Stimulated activated CD4-positive, alpha-beta T cell treated with anti-CD3 and anti-CD28 coated beads, Interleukin-15, amount 100 ng/mL, for 1 hour (primary cell): ENCODE measurements at places on chromosomes 3 and 15.

- no peak for DNase-seq
Measured at GRCh38 chr3:134680796-134681521, 30.1 kb upstream of the KY start.

DNA sequence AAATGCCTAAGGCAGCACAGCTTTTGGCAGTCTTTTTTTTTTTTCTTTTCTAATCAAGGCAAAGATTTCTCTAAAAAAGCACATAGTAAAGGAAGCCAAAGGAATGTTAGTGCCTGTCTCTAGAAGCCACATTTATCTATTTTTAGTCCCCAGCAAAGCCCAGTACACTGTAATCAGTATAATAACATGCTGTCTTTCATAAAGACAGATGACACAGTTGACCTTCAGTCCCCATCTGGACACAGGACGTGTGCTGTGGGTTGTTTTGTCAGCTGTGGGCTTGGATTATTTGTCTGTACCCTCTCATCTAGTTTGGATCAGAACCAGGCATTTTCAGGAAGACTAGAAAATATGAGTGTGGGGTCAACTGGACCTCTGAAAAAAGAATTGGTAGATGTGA is 110.4 kb upstream of the CTNNB1 start:
- DNase-seq: no peak

- no peak for DNase-seq
Measured at GRCh38 chr3:44890258-44890657, 15.8 kb downstream of the TGM4 start.

- no peak for DNase-seq
Measured at GRCh38 chr15:34812369-34812768, 17.0 kb upstream of the ACTC1 start.

GRCh38 chr3:170513642-170514041 is 72.2 kb downstream of the SLC7A14 start:
- no peak for DNase-seq

DNA sequence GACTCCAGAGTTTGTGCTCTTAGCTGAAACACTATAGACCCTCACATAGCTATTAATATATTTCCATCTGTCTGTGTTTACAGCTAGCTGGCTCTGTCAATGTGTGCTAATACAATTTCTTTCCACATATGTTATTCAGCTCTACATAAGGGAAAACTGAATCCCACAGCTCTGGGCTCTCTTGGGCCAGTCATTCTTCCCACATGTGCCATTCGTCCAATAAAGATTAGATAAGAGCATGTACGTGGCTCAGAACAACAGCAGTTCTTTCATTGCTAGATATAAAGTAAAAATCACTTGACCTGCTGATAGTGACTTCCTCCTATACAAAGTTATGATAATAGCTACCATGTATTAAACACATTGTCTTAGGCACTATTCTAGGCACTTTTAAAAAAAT is 2.8 kb upstream of the ILDR1 start:
- no peak for DNase-seq

GRCh38 chr3:270688-271087 is 74.1 kb downstream of the CHL1 start:
- no peak for DNase-seq

DNA sequence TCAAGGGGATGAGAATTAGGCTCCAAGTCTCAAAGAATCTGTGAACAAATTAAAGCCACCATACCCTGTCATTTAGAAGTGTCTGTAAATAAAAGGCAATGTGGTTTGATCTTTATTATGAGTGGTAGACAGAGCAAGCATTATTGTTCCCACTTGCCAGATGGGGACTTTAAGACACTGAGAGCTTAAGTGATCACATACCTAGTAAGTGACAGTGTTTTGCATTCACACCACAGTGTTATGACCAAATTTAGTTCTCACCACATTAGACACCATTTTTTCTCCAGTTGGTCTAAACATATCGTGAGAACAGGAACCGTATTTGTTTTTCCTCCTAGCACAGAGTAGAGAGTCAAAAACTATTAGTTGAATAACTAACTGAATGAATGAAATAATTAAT is 13.2 kb upstream of the ZBED2 start:
- DNase-seq: no peak

DNA sequence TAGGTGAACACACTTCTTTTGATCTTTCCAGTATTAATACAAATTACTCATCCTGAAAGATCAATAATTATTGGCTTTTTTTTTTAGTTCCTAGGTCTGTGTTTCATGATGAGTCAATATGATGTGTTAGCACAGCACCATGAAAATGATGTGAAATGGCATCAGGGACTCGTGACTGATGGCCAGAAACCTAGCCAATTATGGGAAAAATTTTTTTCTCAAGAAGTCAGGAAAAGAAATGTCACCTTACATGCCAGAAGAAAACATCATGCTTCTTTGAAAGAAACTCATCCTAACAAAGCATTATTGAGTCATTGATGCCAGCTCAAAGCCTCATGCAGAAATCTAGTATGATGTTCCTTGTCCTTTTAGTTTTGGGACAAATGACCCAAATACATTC is 468.3 kb upstream of the CBLB start:
- DNase-seq: no peak

DNA sequence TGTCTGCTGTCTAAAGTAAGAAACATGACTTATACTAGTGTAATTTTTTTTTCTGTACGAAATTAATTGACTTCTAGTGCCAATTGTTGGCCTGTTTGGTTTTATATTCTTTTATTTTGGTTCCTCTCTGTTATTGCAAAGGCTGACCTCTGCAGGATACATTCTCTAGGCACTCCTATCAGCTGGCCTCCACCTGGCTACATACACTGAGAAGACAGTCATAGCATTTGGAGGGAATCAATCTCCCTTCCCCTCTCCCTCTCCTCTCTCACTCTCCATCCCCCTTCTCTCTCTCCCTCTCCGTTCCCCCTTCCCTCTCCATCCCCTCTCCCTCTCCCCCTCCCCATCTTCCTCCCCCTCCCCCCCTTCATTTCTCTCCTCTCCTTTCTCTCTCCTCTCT is 116.7 kb downstream of the MCTP2 start:
- no peak for DNase-seq

DNA sequence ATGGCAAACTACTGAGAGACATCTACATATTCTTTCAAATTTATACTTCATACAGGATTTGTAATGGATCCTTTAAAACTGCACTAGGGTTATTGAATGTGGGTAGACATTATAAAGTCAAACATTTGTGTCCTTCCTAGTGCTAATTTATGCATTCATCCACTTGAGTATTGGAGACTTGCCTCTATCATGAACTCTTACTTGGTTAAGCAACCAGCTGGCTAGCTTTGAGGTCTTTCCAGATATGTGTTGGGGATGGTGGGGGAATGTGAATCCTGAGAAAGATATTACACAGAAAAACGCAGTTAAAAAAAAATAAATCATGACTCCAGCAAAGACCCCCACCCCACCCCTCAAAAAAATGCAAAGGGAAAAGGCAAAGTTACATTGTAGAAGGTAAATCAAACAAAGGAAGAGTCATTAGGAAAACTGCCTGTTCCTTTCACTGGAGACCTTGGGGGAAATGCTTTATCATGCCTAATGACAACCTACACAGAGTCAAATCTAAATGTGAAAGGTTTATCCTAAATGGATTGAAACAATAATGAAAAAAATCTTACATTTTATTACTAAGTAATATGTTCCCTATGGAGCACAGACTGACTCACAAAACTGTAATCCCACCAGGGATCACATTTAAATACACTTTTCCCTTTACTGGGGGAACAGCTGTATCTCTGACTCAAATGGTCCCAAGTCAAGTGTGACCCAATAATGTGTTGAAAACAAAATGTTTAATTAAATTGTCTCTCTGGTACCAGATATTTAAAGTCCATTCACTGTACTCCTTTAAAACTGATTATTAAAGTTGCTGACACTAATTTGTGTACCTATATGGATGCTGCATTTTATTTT is 522.3 kb downstream of the ROBO1 start:
- no peak for DNase-seq

DNA sequence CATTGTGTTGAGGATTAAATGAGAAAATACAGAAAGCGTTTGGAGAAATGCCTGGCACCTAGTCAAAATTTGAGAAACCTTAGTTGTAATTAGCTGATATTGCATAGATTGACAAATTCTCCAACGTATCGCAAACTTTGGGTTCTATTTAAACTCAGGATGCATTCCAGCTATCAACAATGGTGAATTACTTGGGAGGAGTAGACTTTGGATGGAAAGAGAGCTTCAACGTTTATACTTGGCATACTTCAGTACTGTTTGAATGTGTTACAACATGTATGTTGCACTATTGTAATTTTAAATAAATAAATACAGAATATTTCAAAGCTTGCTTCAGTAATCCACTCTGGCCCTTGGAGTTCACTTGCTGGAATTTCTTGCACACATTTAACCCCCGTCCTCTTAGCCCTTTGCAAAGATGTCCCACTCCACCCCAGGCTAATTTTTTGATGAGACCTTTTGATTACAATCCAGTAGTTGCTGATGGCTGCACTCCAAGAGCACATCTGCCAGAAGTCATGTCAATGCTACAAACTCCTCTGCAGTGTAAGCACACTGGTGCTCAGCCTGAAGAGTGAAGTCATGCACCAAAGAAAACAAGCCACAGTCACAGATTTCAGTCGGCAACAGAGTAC is 4.7 kb upstream of the DIS3L start:
- DNase-seq: no peak

DNA sequence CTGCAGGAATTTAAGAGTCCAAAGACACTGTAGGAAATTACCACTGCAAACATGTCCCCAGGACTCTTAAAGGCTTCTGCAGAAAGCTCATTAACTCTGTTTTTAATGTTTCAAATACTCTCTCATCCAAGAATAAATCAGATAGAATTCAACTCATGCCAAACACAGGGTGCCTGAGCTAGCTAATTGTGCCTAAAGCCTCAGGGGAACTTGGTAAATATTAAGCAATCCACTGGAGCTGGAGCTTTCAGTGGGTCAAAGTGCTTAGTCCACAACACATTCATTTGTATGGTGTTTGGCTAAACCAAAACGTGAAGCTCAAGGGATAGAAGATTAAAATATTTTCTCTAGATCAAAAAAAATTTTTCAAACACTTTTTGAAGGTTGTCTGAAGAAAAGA is 131.4 kb downstream of the THRB start:
- no peak for DNase-seq

DNA sequence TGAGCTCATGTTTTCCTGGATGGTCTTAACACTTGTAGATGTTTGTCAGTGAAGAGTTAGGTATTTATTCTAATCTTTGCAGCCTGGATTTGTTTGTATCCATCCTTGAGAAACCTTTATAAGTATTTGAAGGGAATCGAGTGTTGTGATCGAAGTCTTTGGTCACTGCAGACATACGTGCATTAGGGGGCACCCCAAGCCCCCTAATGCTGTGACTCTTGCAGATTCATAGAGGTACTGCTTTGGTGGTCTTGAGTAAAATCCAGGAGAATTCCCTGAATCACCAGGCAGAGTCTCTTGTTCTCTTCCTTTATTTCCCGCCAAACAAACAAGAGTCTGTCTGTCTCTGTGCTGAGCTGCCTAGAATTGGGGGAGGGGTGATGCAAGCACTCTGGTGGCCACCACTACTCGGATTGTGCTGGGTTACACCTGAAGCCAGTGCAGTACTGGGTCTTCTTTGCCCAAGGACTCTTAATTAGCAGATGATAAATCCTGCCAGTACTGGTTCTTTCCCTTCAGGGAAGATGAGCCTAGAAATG is 170.5 kb upstream of the POU1F1 start:
- DNase-seq: no peak

DNA sequence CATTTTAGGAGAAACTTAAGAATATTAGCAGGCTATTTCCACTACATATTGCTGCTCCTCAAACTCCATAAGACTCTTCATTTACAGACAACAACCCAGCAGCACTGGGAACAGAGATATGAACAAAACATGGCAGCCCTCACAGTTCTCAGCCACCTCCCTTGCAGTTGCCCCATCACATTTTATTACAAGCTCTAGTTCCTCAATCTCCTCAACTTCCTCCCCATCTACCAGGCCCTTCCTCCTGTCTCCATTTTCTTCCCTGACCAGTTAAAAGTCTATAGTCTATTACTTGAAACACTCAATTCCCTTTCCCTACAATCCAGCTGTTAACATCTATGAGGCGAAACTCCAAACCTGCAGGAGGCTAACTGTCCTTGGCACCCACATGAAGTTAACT is 412.5 kb downstream of the TBC1D5 start:
- no peak for DNase-seq

DNA sequence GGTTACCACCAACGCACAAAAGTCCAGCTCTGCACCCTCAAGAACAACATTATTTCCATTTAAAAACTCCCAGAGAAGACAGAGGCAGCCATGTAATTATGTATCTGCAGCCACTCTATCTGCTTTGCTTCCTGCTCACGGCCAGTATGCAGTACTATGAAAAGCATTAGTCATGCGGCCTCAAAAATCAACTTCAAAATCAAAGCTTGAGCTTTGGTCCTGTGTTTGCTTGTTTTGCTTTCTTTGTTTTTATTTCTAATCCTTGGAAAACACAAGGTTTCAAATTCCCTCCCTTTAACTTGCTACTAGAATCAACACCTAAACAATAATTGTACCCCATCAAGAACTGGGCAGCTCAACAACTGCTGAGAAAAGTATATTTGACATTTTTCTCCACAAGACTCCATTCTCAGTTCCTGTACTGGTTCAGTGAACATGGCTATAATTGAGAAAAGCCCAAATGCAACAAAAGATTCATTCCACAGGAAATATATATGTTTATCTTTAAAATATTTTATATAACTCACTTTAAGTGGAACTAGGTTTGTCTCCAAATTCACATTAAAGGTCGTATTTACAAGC is 37.6 kb downstream of the GBE1 start:
- no peak for DNase-seq

GRCh38 chr3:123291404-123291803 is 89.7 kb downstream of the SEC22A start:
- no peak for DNase-seq

DNA sequence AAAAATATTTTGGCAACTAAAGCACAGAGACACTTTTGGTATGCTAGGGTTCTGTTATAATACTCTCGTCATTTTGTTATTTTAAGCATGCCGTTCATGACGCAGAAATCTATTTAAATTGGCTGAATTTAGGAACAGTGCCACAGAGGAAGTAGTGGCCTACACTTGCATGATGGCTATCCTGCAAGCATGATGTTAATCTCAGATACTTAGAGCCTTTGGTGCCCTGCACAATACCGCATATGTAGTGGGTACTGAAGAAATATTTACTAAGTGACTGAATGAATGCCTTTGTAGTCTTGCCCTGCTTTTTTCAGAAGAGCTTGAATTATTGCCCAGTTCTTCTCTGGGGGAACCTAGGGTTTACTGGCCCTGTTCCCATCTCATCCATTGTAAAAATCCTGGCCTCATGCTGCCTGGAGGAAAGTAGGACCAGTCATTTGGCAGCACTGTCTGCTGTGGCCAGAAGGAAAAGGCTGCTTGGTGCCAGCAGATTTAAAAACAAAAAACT is 79.0 kb downstream of the SERPINI1 start:
- no peak for DNase-seq
